ENCODE measurements at places on chromosomes 11 and 22.
A peak's percentile ranks its signal among the peaks of the same experiment; 100 is the strongest.

DNA sequence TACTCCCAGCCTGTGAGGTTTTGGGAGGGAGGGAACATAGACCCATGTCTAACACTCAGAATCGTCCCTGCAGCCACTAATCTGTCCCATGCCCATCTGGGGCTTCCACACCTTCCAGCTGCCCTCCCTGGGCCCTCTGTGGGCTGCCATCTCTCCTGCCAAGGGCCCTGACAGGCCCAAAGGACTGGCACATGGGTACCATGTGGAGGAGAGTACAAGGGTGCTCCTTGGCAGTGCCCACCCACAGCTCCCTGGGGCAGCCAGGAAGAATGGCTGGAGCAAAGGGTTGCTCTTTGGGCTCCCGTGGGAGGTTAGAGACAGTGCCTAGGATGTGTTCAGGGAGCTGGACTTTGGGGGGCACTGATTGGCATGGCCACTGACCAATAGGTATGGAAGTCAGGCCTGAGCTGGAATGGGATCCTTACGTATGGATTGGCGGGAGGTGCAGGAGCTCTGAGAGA is 56.8 kb downstream of the CD82 start:
- DNase-seq = no peak

DNA sequence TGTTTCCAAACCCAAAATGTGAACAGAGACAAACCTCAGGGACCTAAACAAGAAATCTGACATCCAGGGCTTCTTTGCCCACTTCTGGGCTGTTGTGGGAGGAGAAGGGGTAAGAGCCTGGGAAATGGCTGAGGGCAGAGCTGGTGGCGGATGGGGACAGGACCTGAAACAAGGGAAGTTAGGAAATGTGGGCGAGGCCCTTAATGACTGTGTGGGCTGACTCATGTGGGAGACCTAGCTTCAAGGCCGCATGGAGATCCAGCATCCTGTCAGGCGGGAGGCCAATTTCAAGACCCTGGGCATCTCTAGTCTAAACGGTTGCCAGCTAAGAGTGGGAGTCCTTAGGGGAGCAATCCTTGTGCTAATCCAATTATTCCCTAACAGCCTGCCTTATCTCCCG is 2.1 kb upstream of the OAF start:
- DNase-seq = no peak

DNA sequence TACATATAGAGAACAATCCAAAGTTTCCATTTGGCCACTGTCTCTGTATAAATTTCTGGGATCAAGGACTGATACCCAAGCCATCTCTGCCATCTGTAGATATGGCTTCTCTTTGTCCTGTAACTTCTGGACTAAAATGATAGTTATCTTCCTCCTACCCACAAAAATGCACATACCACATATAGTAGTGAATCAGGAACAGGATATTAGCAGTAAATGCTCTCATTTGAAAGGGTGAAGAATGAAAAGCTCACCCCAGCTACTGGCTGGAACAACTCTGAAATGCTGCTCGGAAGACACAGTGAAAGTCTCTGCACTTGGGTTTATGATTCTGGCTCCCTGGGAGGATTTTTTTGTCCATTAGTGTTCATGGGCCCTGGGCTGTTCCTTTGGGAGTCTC is 856.4 kb upstream of the LRRC4C start:
- no peak for DNase-seq

DNA sequence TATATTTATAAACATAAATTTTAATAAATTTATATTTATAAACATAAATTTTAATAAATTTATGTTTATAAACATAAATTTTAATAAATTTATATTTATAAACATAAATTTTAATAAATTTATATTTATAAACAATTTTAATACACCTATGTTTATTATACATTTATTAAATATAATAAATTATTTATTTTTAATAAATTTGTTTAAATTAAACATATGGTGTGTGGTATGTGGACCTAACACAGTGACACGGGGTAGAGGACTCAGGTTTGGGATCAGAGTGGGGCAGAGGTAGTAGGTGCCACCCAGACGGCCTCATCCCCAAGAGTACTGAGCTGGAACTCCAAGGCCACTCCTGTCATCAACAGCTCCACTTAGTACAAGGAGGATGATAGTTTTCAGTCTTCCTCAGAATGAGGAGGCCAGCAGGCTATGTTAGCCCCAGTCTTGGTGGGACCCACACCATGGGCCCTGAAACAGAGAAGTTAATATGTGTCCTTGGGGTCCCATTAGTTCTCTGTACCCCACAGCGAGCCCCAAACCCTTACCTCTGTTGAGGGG is 46.7 kb upstream of the BID start:
- DNase-seq = no peak

GRCh38 chr11:134022748-134023147 is 46.1 kb upstream of the JAM3 start:
- no peak for DNase-seq

DNA sequence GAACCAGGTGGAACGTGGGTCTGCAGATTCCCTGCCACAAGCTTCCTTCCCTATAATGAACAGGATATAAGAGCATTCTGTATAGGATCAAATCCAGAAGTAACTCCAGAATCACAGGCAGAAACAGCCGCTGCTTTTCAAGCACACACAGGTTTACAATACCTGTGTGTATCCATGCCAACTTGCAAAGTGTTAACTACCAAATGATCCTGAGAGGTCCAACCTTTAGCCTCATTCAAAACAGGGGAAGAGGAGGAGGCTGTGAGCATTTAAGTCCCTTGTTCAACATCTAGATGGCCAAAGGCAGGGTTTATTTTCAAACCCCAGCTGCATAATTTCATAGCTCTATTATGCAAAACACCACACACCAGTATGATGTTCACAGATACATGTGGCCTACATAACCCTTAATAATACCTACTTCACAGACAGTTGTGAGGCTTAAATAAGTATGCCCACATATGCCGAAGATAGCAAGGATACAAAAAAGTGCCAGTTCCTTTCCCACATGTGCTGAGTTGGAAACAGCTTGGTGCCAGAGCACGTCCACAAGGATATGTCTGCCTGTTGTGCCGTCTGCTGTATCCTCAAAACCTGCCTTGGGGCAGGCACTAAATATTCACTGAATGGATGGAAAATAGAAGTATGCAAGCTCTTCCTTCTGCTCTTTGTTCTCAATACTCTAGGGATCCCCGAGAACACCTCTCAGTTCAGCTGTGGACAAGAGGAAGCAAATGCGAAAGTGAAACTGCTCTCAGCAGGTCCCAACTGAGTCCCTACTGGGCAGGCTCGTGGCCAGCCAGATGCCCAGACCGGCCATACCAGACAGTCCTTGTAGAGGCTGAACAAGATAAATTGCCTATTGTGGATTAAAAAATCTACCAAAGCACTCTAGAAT is 66.8 kb downstream of the LARGE1 start:
- no peak for DNase-seq

DNA sequence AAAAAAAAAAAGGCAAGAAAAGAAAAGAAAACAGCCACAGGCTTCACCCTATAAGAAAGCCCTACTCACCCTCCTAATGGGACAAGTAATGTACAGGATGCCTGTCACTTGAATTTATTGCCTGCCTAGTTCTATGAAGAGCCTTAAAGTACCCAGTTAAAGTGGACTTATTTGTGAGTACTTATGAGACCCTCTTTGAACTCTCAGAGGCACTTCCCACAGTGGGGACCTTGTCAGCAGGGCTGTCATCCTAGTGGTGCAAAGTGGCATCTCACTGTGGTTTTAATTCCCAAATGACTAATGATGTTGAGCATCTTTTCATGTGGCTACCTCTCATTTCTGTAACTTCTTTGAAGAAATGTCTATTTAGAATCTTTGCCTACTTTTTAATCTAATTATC is 41.8 kb upstream of the BARX2 start:
- DNase-seq = no peak

GRCh38 chr22:19603767-19604166 is 79.6 kb upstream of the CLDN5 start:
- DNase-seq = no peak

- no peak for DNase-seq
Observed at GRCh38 chr11:33532720-33533385, 167.8 kb downstream of the C11orf91 start.

GRCh38 chr11:19225123-19225522 is 15.6 kb downstream of the E2F8 start:
- no peak for DNase-seq

DNA sequence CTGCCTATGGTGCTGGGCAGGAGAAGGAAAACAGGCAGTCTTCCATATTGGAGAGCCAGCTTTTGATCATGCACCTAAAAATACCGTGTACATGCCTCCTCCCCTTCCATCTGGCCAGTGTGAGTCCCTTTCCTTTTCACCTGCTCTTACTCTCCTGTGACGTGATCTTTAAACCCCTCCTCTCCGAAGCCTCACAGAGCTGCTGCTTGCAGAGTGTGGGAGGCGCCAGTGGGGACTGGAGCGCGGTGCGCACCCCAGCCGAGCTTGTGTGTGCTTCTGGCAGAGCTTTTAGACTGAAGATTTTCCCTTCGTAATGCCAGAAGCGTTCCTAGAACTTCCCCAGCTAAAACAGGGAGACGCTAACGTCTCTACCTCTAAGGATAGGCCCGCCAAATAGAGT is 29.8 kb downstream of the MUC6 start:
- no peak for DNase-seq

- no peak for DNase-seq
Observed at GRCh38 chr11:33655842-33656600, 44.6 kb downstream of the C11orf91 start.

- DNase-seq = no peak
Observed at GRCh38 chr11:1565173-1565903, 6.7 kb downstream of the DUSP8 start.

GRCh38 chr11:35479731-35480130 is 45.7 kb downstream of the PAMR1 start:
- DNase-seq = no peak

- DNase-seq = peak; percentile 71
Observed at GRCh38 chr11:9675691-9676090, 11.8 kb downstream of the SWAP70 start.

DNA sequence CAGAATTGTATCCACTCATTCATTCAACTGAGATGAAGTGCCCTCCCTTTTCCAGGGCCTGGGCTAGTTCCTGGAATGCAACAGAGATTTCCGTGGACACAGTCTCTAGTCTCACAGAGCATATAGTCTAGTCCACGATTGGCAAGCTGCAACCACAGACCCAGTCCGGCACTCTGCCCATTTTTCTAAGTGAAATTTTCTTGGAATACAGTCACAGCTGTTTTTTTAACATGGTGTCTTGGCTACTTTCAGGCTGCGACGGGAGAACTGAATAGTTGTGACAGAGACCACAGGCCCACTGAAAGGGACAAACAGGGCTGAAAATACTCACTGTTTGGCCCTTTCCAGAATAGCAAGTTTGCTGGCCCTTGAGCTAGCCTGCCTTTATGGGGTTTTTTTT is 29.2 kb downstream of the ALG12 start:
- DNase-seq = no peak

- no peak for DNase-seq
Observed at GRCh38 chr11:120571476-120571875, 59.9 kb downstream of the GRIK4 start.

DNA sequence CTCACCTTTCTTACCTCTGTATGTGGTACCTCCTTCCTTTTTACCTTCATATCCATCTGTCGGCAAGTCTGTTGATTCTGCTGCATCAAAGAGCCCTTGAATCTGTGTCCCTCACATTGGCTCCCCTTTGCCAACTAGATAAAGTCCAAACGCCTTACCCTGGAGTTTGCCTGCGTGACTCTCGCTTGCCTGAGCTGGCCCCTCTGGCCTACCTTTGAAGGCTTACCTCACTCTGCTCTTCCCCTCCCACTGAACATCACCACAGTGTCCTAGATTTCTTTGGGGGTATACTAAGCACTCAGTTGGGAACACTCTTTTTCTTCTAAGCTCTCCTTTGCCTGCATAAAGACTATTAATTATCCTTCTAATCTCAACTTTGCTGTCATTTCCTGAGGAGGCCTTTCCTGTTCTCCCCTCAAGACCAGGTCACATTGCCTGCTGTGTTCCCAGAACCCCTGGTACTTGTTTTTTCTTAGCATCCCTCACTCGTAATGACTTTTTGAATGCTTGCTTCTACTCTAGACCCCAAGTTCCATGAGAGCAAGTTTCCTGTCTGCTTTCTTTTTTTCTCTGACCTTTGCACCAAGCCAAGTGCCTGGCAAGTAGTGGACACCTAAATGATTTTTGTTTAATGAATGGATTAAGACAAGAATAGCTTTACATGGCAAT is 67.8 kb upstream of the ADORA2A start:
- DNase-seq = no peak

GRCh38 chr11:86595955-86596354 is 76.5 kb downstream of the ME3 start:
- no peak for DNase-seq

DNA sequence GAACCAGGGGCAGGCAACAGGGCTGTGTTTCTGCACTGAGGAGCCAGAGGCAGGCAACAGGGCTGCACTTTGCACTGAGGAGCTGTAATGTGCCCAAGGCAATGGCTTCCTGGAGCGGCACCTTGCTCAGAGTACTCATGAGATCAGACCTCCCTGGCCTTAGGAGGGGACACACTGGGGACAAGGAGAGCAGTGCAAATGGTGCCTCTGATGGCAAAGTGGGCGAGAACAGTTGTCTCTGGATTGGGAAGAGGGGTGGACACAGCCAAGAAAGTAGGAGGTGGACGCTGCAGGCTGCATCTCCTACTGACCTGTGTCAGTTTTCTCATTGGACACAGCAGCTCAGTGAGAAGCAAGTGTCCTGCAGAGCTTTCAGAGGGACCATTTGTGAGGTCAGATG is 1443.3 kb downstream of the TBC1D22A start:
- no peak for DNase-seq

- no peak for DNase-seq
Observed at GRCh38 chr11:75238595-75239440, 1.8 kb upstream of the TPBGL start.

- DNase-seq = no peak
Observed at GRCh38 chr11:34188181-34188580, 82.8 kb downstream of the NAT10 start.

DNA sequence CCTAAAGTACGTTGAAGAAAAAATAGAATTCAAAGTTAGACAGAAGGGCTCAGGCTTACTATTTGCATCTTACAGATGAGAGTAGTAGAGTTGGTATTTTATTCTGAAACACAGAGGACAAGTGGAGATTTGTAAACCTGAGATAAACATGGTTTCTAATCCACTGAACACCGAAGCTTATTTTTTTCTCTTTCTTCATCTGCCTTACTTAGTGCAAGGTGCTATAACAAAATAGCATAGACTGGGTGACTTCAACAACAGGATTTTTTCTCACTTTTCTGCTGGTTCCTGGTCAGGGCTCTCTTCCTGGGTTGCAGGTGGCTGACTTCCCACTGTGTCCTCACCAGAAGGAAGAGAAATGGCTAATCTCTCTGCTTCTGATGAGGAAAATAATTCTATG is 2.1 kb upstream of the HBG1 start:
- no peak for DNase-seq

- no peak for DNase-seq
Observed at GRCh38 chr11:135019899-135020298, 607.9 kb upstream of the B3GAT1 start.

DNA sequence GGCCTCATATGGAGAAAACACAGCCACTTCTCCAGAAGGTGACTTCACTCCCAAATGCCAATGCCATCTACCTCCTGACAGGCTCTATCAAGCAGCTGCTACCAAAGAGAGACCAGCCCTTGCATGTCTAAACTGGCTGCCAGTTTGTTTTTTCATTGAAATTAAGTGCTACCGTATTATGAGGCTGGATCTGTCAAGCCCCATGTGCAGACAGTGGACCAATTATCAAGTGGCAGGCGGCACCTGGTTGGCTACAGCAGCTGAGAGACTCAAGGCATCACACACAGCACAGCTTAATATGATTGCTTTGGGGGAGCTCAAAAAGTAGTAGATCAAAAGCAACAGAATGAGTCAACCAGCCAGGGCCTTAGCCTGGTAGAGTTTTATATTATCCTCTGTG is 1293.0 kb upstream of the TENM4 start:
- DNase-seq = no peak
